ENCODE measurements at places on chromosomes 7 and 10.

DNA sequence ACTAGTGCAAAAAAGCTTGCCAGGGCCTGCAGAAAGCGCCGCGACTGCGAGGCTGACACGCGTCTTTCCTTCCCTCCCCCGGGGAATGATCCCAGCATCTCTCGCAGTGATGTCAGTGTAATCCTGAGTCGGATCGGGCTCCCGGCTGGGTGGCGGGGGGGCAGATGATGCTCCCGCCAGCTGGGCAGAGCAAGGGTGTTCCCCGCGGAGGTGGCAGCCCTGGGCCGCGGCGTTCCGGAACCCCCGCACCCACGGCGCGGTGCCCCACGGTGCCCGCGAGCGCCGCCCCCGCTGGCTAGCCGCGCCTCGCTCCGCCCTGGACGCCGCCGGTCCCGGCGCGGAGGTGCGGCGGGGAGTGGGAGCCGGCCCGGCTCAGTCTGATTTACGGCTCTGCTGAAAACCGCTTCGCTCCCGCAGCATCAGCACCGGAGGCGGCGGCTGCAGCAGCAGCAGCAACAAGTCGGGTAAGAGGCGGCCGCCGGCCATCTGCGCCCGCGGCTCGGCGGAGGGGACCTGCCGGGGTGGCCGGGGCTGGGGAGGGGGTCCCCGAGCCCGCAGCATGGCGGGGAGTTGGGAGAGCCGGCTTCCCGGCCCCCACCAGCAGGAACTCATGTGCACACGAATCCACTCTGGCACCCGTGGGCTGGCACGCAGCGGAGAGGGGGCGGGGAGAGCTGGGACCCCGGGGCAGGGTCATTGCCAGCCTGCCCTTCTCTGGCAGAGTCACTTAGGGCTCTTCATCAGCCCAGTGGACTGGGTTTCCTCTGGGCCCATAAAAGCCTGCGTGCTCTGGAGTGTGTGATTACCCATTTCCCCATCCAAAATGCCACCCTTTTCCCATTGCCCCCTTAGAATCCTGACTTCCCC lies at the start of gene ZNF365:
Gene ZNF365 (plus strand): TSS at position 375 of the 867 bp plus-strand sequence. CDS start 1,825 bp downstream, outside the sequence.
- DNase-seq: no peak

- no peak for DNase-seq
Observed at GRCh38 chr7:25553580-25554291, 325.4 kb upstream of the NPVF start.

DNA sequence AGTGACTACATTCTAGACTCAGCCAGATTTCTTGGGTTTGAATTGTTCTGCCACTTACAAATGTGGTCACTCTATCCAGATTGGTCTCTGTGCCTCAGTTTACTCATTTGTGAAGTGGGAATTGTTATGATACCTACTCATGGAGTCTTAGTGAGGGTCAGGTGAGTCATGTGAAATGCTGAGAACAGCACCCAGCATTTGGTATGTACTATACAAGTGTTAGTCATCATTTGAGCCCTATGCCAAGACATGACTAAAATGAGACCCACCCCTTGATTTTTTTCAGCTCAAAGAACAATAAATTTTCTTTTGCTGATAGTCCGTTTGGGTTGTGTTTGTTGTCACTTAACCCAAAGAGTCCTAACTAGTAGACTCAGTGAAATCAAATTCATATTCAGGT lies 92.8 kb downstream of the CHN2 start:
- DNase-seq: no peak

DNA sequence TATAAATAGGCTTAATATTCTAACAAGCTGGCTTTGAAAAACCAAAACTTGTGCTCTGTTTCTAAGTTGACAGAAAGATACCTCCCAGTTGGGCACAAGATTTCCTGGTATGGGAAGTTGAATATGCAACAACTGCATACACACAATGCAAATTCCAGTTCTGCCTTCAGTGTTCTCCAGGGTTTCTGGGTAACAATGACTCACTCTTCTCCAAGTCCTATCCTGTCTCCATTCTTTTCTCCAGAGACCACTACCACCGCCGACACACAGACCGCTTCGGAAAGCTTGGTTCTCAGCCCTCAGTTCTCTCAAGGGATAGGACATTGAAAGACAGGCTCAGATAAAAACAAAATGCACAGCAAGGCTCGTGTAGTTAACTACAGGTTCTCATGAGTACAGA lies 12.2 kb downstream of the PDE1C start:
- no peak for DNase-seq

- no peak for DNase-seq
Observed at GRCh38 chr10:44395902-44396670, 11.2 kb upstream of the CXCL12 start.

DNA sequence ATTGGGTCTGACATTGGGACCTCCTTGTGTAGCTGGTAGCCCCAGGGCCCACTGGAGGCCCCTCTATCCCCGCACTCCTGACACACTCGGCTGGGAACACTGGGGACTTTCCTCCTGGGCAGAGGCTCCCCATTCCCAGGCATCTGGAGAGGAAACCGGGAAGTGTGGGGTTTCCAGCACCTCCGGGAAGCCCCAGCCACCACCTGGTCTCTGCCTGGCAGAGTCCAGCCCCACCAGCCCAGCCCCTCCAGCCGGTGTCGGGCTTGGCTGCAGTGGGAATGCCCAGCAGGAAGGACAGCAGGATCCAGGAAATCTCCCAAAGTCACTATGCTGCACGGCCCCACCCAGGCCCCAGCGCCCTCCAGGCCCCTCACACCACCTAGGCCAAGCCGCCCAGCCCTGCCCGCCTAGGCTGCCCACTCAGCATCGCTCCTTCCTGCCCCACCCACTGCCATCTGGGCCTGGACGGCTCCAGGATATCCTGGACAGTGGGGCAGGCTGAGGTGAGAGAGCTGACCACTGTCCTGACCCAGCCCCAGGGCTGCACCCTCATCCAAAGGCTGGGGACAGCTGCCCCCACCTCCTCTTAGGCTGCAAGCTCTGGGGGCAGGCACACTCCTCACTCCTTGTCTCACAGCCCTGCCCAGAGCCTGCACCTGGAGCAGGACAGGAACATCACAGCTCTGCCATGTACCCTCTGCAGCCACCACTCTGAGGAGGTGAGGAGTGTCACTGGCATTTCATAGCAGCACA lies 11.8 kb downstream of the RASGEF1A start:
- no peak for DNase-seq

GRCh38 chr10:58585435-58585834 lies 72.8 kb downstream of the BICC1 start:
- no peak for DNase-seq

GRCh38 chr7:158023681-158024350 lies 563.8 kb downstream of the PTPRN2 start:
- DNase-seq: no peak

DNA sequence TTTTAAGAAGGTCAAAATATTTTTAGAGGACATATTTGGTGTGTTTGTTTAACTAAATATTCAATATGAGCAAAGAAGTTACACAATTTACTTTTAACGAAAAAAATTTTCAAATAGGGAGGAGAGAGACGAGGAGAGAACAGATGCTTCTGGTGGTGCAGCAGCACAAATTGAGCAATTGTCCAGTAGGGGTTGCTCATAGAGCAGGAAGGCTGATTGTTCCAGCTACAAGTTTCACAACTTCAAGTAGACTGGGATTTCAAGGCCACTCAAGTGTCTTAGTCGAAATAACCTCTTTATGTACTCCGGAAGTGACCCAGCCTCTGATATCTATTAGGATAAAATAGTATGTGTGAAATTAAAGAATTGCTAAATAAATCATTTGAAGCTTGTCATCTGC lies 197.9 kb downstream of the HDAC9 start:
- DNase-seq: no peak

GRCh38 chr7:22268884-22269421 lies 88.0 kb downstream of the RAPGEF5 start:
- no peak for DNase-seq

GRCh38 chr10:111137007-111137406 lies 60.2 kb downstream of the ADRA2A start:
- no peak for DNase-seq

DNA sequence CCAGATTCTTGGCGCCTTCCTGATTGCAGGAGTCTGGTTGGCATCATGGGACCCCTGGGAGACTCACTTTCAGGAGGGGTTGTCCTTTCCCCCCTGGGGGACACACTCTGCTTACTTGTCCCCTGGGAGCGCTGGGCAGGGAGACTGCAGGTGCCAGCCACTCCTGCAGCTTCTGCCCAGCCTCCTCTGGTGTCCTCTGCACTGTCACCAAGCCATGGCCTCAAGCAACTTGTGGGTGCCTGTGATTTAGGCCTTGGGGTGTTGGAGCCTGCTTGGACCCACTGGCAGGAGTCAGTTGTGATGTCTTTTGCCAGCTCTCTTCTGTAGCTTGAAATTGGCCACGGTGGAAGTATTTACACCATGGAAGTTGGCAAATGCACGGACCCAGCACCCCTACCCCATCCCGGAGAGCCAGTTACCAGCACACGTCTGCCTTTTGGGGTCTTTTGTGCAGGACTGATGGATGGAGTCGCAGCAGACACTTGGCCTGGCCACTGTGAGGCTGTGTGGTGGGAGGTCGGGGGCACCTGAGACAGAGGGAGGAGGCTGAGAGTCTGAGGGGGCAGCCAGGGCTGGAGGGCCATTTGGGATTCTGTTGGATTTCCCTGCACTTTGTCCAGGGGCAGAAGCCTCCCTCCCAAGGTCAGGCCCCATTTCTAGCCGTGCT lies 104.7 kb downstream of the LHPP start:
- no peak for DNase-seq

- DNase-seq: no peak
Observed at GRCh38 chr7:88628363-88629085, 131.0 kb upstream of the ZNF804B start.

DNA sequence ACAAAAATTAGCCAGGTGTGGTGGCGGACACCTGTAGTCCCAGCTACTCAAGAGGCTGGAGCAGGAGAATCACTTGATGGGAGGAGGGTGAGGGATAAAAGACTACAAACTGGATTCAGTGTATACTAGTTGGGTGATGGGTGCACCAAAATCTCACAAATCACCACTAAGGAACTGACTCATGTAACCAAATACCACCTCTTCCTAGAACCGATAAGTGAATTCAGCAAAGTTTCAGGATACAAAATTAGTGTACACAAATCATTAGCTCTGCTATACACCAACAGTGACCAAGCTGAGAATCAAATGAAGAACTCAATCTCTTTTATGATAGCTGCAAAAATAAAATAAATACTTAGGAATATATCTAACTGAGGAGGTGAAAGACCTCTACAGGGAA lies 23.0 kb upstream of the DMBT1 start:
- no peak for DNase-seq

DNA sequence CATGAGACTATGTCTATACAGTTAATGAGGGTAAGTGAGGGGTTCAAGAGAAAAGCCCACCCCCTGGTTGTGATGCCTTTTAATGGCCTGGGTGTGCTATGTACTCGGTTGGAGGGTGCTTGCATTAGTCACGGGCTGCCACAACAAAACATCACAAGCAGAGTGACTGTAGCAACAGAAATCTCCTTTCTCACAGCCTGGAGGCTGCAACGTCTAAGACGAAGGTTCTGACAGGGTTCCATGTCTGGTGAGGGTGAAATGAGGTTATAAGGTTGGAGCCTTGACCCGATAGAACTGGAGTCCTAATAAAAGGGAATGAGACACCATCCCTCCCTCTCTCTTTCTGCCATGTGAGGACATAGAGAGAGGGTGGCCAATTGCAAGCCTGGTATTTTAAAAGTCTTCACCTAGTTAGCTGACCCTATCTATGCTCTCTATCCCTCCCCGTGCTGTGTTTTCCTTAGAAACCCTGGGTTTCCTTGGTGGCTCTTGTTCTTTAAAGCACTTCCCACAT lies 126.0 kb upstream of the GDF10 start:
- DNase-seq: no peak

GRCh38 chr7:156558198-156558597 lies 82.4 kb upstream of the RNF32 start:
- no peak for DNase-seq

DNA sequence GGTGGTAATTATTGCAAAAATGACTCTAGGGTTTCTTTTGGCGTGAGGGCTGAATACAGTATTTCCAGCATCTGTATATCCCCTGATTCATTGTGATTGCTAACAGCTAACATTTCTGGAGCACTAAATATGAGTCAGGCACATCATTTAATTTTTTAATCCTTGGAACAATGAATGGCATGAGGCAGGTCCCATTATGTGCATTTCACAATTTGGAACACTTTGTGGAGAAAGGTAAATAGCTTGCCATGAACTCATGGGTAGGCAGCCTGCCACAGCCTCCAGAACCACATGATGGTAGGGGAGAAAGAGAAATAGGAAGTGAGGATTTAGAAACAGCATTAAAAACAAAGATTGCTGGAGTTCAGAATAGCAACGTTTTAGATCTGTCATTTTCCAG lies 1.7 kb downstream of the NPTX2 start:
- no peak for DNase-seq

- no peak for DNase-seq
Observed at GRCh38 chr7:17492437-17492836, 194.0 kb downstream of the AHR start.

GRCh38 chr10:8033812-8034465 lies 20.5 kb upstream of the GATA3 start:
- DNase-seq: no peak

DNA sequence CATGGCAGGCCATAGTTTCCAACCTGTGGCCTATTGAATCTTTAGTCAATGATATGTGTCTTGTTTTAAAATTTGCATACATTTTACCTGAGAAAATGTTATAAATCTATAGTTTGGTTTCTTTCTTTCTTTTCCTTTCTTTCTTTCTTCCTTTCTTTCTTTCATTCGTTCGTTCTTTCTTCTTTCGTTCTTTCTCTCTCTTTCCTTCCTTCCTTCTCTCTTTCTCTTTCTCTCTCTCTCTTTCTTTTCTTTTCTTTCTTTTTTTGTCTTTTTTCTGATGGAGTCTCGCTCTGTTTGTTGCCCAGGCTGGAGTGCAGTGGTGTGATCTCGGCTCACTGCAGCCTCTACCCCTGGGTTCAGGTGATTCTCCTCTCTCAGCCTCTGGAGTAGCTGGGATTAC lies 133.3 kb downstream of the IDE start:
- DNase-seq: no peak

- DNase-seq: no peak
Observed at GRCh38 chr7:47192978-47193377, 388.9 kb downstream of the TNS3 start.

GRCh38 chr10:14089556-14090292 lies 241.0 kb downstream of the FRMD4A start:
- no peak for DNase-seq
